ENCODE measurements at places on chromosomes 3 and 15. TPM values are rescaled to one million over a fixed set of nuclear protein-coding genes. Genes with fewer than 3 reads are reported as not detected.

GRCh38 chr3:141544697-141545096 is 57.9 kb downstream of the RASA2 start:
- no peak for DNase-seq

- no peak for DNase-seq
Measured at GRCh38 chr15:43255376-43255775, 11.4 kb downstream of the TGM5 start.

DNA sequence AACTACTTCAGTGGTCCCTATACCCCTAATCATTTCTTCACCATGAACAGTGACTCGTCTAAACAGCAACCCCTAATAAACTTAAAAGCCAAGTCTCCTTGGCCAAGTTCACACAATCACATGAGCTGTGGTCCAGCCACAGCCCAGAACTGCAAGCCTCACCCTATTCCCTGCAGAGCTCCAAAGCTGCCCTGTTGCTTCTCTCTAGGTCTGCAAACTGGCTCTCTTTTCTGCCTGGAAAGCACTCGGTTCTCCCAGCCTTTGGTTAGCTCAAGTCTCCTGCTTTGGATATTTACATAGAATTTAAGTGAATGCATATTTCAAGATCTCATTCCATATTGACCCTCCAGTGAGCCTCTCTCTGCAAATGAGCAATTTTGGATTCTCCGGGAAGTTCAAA is 107.0 kb downstream of the TOP2B start:
- no peak for DNase-seq

DNA sequence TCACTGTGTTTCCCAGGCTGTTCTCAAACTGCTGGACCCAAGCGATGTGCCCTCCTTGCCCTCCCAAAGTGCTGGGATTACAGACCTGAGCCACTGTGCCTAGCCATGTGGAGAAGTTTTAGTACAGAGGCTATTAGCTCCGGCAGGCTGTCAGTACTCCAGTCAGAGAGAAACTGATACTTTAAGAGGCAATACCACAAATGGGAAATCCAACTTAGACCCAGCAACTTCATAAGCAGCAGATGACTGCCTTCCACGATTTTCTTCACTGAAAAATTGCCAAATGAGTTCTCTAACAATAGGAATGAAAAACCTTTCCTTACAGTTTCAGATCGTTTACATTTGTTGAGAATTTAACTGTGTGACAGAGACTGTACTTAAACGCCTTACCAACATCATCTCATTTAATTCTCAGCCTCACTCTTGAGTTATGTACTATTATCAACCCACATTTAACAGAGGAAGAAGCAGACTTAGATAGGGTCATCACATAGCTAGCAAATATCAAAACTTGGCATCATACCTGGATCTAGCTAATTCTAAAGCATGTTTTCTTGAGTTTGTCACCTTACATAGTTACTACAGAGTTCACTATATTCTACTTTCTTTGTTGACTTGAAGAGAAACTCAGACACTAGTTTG is 127.4 kb downstream of the TCF12 start:
- DNase-seq = no peak

GRCh38 chr3:10550705-10551104 is 45.3 kb upstream of the ATP2B2 start:
- DNase-seq = no peak

GRCh38 chr3:175258763-175259162 is 399.6 kb downstream of the NAALADL2 start:
- DNase-seq = no peak

Gene ATP13A5
- not detected for polyA plus RNA-seq

Gene ROPN1B
- polyA plus RNA-seq = not detected

Gene LYZL4
- polyA plus RNA-seq = not detected

All from BJ (cell line).